NCI-H748 treated with DMSO at 0.1 percent for 48 hours (cell line): ENCODE measurements at places on chromosomes 4 and X.

DNA sequence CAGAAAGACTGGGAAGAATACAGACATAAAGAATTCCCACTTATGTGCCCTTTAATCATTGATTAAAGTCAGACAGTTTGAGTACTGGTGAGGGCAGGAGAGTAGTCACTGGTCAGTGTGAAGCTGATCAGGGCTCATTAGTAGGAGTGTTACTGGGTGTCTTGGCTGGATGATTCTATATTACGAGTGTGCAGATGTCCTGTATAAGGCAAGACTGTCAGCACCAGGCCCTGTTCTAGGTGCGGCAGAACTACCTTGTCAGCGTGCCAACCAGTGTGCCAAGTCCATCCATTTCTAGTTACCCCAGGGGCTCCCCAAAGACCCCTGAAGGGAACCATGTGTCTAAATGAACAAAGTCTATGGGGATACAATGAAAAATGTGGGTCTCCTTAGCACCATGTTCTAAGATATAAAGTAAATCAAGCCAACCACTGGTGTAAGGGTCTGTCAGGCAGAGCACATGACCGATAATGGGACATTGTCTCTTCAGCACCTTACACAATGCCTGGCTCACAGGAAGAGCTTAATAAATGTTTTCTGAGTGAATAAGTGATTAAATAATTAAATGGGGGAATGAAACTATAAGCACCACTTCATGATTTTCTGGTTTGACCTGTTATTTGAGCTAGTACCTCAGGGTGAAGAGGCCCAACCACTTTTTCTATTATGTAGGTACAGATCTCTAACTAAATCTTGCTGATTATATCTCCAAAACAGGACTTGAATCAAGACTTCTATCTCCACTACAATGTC is 205.0 kb downstream of the CAMK2D start:
- no peak for DNase-seq

GRCh38 chrX:109635146-109635545 is 10.2 kb upstream of the KCNE5 start:
- no peak for DNase-seq

GRCh38 chr4:4871573-4872313 is 12.3 kb downstream of the MSX1 start:
- DNase-seq, result no peak

- DNase-seq, result no peak
Measured at GRCh38 chr4:164866817-164867490, 10.0 kb upstream of the APELA start.

DNA sequence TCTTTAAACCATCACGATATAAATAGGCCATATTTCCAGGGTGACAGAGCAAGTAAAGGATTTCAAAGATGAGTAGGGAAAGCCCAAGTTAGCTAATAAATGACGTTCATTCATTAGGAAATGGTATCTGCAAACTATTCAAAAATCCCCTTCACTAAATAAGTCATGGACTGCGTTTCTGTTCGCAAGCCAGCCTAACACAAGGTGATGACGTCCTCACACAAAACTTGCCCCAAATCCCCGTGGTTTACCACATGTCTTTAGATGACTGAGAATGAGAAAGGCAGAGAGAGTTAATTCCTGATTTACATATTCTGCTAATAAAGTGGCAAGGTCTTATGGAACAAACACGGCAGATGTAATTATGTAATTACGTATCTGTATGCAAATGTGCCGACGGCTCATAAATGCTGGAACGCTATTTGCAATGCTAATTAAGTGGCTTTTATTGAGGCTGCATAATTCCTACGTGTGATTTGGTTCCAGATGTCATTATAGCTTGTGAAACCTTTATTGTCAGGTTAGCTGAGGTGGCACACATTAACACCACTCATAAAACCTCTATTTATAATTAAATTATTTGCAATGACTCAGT is 437.7 kb upstream of the FRG1 start:
- DNase-seq, result no peak

GRCh38 chr4:89800012-89800516 is 36.9 kb downstream of the SNCA start:
- no peak for DNase-seq

GRCh38 chrX:69163936-69164741 is 1.1 kb downstream of the PJA1 start:
- DNase-seq, result peak; percentile 21

DNA sequence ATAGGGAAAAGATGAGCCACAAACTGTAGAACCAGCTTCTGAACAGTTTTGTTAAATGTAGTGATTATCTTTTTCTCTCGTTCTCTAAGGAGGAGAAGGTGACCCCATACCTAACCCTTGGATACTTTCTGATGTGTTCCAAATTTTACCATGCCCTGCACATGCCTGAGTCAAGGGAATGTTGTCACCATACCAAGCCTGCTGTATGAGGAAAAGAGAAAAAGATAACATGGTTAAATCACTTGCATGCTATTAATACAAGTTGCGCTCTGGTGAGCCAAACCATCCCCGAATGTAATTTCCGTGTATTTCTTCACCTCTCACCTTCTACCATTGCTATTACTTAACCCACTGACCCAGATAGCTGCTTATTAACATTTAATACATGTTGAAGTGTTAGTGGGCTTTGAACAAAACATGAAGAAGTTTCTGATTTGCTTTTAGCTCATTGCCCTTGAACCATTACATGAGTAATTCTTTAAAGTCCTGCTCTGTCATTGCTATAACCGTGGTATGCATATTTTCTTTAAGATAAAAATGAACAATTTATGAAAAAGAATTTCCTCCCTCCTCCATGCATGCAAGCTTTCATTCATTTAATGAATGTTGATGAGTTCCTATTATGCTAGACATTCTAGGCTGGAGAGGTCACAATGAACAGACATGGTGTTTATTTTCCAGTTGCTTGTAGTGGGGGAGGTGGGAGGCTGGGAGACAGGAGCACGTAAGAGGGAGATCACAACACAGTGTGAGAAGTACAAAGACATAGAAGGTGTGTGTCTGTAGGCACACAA is 13.6 kb upstream of the KIT start:
- DNase-seq, result no peak

- no peak for DNase-seq
Measured at GRCh38 chrX:55801811-55802210, 84.3 kb downstream of the RRAGB start.

DNA sequence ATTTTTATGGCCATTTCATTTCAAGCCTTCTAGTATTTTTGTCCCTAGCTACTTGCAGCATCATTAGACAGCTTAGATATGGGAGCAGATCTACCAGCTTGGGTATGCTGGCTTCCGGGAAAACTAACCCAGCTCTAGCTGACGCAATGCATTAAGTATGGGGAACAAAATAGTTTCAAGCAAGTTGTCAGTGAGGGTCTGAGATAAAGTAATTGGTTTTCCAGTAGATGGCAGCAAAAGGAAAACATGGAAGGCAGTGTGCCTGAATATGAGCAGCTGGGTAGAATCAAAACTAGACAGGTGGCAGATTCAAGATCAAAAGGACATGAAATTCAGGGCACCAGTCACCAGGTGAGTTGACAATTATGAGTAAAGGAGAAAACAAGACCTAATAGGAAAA is 340.9 kb upstream of the CTSO start:
- DNase-seq, result peak; percentile 91

GRCh38 chr4:139576219-139576618 is 20.2 kb upstream of the SETD7 start:
- no peak for DNase-seq

DNA sequence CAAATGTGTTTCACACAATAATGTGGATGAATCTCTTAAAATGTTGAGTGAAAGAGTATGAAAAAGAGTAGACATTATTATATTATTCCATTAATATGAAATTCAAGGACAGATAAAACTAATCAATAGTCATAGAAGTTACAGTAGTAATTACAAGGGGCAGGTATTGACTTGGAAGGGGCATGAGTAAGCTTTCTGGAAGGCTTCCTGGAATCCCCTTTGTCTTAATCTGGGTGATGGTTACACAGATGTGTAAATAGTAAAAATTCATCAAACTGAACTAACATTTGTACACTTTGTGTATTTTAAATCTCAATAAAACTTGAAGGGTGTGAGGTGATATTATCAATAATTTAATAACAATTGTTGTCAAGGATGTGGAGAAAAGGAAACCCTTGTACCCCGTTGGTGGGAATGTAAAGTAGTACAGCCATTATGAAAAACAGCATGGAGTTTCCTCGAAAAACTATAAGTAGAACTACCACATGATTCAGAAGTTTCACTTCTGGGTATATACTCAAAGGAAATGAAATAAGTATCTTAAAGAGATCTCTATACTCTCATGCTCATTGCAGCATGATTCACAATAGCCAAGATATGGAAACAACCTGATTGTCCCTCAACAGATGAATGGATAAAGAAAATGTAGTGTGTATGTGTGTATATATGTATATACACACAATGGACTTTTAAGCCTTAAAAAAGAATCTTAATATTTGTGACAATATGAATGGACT is 96.9 kb upstream of the MID1IP1 start:
- no peak for DNase-seq

- DNase-seq, result no peak
Measured at GRCh38 chr4:37365888-37366287, 121.3 kb downstream of the NWD2 start.

DNA sequence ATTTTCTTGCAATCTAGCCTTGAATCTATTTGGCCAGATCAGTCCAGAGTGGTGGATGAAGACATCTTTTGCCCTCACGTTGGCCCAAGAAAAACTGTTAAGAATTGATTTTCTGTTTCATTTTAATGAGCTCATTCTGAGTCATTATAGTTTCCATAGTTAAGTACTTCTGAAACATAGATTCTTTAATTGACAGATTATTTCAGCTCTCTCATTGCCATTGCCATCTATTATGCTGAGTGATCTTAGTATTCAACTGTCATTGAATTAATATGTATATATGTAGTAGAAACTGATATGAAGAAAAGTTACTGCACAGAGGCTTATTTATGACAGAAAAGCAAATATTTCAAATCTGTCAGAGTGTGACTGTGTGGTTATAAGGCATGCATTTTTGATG is 45.5 kb upstream of the PPP1R2C start:
- DNase-seq, result no peak

- no peak for DNase-seq
Measured at GRCh38 chrX:108740299-108740774, 4.0 kb upstream of the IRS4 start.

DNA sequence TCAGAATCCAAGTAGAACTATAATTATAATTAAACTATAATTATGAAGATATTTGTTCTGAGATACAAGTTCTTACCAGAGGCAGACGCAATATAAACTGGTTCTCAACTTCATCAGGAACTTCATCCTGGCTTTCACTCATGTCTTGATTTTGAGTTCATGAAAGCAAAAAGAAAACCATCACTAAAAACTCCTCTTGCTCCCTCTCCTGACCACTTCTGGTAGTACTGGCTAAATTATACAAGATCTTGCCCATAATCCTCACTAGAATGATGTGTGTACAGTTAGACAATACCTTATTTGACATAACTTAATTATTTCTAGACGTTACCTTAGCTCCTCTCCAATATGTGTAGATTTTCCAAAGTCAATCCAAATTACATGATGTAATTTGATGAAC is 3.7 kb downstream of the TAF7L start:
- peak; percentile 0 for DNase-seq

DNA sequence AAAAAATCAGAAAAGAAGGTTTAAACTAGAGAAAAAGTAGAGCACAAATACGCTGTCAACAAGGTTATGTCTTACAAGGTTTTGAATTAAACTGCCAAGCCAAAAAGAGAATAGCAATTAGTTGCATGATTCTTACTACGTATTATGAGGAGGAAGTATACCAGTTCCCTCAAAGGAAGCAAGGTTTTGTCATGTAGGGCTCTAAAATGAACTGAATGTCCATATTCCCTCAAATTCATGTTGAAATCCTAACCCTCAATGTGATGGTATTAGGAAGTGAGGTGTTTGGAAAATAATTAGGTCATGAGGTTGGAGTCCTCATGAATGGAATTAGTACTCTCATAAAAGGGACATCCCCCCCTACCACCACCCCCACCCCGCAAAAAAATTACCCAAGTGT is 201.0 kb downstream of the FBXW7 start:
- no peak for DNase-seq
